ENCODE measurements at places on chromosomes 1 and 21.

GRCh38 chr1:226401355-226402303 lies 6.3 kb downstream of the PARP1 start:
- no peak for DNase-seq

GRCh38 chr1:104797982-104798381 lies 1048.3 kb downstream of the AMY1C start:
- no peak for DNase-seq

GRCh38 chr21:42622284-42622683 lies 31.1 kb upstream of the PDE9A start:
- no peak for DNase-seq

- DNase-seq: no peak
Measured at GRCh38 chr1:9601942-9602793, 13.5 kb downstream of the TMEM201 start.

DNA sequence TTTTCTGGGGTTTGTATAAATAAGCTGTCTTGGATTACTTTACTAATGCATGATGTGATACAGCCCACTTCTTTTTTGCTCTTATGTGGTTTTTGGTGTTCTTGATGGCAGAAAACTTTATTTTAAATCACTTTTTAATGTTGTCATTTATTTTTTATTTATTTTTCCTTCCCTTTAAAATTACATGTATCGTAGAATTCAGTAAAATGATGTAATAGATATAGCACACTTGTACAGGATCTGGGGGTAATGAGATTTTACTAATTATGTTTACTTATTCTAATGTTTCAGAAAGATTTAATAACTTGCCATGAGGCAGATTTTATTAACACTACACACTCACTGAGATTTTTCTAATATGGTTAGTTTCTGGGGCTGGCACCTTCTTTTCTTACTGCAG lies 701 bp upstream of the B3GALT2 start:
- DNase-seq: no peak

- no peak for DNase-seq
Measured at GRCh38 chr1:204599098-204599497, 82.9 kb downstream of the MDM4 start.

DNA sequence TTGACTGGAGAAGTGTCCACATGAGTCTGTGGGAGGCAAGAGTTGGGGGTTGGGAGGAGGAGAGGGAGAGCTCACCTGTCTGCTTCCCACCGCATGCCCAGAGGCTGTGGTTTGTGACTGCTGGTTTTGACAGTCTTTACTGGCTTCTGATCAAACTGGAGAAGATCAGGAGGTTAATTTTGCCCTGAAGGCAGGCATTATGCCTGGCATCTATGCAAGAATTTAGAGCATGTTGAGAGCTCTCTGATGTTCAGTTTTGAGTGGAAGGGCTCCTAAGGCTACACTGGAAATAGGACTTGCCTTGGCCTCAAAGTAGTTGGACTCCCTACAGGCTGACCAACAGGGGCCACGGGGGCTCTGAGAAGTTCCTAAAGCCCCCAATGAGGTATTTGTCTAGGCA lies 101.6 kb downstream of the TLR5 start:
- DNase-seq: no peak

- no peak for DNase-seq
Measured at GRCh38 chr1:234776876-234777855, 167.2 kb upstream of the IRF2BP2 start.

DNA sequence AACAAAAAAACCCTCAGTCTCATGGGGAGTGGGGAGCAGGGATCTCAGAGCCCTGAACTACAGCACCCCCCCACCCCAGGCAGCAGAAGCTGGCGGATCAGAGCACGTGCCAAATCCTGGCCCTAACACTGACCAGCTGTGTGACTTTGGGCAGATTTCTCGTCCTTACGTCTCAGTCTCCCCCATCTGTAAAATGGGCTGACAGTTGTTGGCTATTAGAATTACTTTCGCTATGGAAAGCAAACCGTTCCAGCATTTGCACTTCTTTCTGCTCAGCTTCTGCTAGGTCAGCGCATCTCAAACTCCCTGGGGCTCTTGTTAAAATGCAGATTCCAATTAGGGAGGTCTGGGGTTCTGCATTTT lies 15.5 kb downstream of the TNFRSF8 start:
- DNase-seq: no peak

DNA sequence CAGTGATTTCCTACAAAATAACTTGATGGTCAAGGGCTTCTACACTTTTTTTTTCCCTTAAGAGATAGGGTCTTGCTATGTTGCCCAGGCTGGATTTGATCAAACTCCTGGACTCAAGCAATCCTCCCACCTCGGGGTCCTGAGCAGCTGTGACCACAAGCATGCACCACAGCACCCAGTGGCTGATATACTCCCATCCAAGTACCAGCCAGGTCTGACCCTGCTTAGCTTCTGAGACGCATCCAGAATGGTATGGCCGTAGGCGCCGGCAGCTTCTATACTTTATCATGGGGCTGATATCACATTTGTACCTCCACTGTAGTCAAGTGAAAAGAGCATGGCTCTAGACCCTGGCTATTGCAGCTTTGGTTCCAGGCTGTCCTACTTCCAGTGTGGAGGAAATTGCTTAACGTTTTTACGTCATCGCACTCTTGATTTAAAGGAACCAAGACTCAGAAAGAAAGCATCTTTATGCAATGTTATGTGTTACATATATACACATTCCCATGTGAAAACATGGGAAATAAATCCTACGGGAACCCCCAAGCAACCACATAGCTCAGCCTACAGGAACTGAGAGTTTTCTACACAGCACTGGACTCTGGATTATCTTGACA lies 39.5 kb downstream of the PDPN start:
- no peak for DNase-seq

All from stimulated activated CD4-positive, alpha-beta T cell treated with anti-CD3 and anti-CD28 coated beads, Interleukin-4, amount 100 ng/mL, for 1 hour (primary cell).